ENCODE measurements at places on chromosomes 6 and 20. TPM values are rescaled to one million over a fixed set of nuclear protein-coding genes. Genes with fewer than 3 reads are reported as not detected.

The PDRG1 gene
- total RNA-seq: 6.5 TPM

The PROKR2 gene
- total RNA-seq: not detected

The AKAP7 gene
- 20.3 TPM for total RNA-seq

The RAD21L1 gene
- not detected for total RNA-seq

The NKX2-4 gene
- total RNA-seq: not detected

The ABHD16B gene
- total RNA-seq: not detected

The C20orf141 gene
- not detected for total RNA-seq

The SSTR4 gene
- total RNA-seq: not detected

The CYP39A1 gene
- total RNA-seq: 13.5 TPM

The TRERF1 gene
- 7.1 TPM for total RNA-seq

The ENPP3 gene
- 2.3 TPM for total RNA-seq

The PRL gene
- not detected for total RNA-seq

The BCAS1 gene
- 2.4 TPM for total RNA-seq
